ENCODE measurements at places on chromosomes 2 and 18. TPM values are rescaled to one million over a fixed set of nuclear protein-coding genes. Genes with fewer than 3 reads are reported as not detected.
A peak's percentile ranks its signal among the peaks of the same experiment; 100 is the strongest.

DNA sequence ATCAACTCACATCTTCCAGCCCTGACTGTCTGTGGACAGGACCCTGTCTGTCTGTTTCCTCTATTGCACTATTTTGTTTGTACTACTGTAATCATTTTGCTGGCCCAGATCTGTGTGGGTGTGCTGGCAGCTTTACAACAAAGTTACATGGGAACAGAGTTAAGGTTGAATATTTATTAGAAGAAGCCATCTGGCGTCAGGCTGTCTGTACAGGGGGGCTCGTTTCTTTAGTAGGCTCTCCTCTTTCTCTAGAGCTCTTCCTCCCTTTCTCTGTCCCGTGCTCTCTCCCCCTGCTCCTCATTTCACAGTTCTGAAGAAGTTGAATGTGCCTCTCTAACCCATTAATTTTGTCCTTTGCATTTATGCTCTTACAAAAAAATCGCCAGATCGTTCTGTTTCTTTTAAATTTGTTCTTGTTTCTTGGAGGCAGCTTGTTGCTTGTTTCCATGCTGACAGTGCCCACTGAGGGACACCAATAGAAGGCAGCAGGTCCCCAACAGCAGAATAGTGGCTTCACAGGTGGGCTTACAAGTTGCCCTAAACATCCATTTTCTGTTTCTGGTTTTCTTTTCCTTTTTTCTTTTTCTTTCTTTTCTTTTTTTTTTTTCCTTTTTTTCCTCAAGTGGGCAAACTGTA lies 315.2 kb upstream of the ZEB2 start:
- DNase-seq: no peak

- no peak for DNase-seq
Observed at GRCh38 chr2:8309131-8309530, 372.7 kb upstream of the ID2 start.

GRCh38 chr2:128901572-128902391 lies 583.1 kb upstream of the HS6ST1 start:
- peak; percentile 17 for DNase-seq

- peak; percentile 96 for DNase-seq
Observed at GRCh38 chr2:75055820-75056675, 97.6 kb downstream of the POLE4 start.

GRCh38 chr18:57040175-57040574 lies 106.7 kb upstream of the BOD1L2 start:
- DNase-seq: no peak

GRCh38 chr2:210337159-210337558 lies 22.2 kb upstream of the MYL1 start:
- peak; percentile 17 for DNase-seq

GRCh38 chr2:95041060-95041823 lies 15.7 kb downstream of the MAL start:
- no peak for DNase-seq

GRCh38 chr18:78699499-78699898 lies 280.1 kb upstream of the SALL3 start:
- DNase-seq: no peak

DNA sequence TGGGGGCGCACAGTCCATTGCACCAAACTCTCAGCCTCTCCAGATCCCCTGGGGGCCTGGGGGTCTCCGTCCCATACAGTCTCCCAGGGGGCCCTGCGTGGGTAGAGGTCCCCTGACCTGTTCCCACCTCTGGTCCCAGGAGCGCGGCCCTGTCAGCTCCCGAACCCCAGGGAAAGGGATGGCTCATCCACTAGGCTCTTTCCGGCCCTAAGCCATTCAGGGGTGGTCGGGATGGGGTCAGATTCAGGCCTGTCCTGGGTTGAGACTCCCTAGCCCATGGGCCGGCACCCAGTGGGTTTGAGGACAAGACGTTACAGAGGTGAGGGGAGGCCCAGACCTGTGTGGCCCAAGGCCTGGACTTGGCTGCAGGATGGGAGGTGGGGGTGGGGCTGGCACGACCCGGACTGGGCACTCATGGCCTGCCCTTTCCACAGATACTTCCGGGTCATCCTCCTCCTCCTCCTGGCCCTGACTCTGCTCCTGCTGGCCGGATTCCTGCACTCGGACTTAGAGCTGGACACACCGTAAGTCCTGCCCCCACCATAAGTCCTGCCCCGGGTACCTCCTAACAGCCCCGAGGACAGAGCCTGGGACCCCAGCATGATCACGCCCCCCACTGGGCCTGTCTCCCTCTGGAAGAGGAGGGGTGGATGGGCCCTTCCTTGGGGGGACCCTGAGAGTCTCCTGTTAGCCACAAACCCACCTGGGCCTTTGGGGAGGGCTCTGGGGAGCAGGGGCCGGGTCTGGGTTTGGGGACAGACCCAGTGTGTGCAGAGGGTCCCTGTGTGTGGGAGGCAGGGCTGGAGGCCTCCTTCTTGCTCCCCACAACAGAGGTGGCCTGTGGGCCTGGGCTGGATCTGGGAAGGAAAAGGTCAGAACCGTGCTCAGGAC lies 10.1 kb upstream of the NEU4 start:
- no peak for DNase-seq

DNA sequence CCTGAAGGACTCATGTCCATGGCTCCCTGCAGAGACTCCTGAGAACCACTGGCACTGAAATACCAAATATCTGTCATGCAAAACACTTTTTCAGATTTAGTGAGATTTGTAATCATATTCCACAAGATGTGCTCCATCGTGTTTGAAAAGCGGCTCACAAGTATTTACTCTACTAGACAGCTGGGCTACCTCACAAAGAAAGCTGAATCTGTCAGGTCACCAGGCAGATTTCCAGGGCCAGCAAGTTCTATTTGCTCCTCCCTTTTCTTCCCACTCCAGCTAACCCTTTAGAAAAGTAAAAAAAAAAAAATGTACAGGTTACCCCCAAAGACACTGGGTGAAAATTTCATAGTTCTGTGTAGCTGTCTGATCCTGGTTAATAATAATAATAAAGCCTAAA lies 22.9 kb downstream of the WIPF1 start:
- DNase-seq: no peak

GRCh38 chr18:45974088-45974536 lies 7.0 kb upstream of the EPG5 start:
- peak; percentile 83 for DNase-seq

GRCh38 chr2:63719052-63719451 lies 122.6 kb upstream of the UGP2 start:
- DNase-seq: no peak

DNA sequence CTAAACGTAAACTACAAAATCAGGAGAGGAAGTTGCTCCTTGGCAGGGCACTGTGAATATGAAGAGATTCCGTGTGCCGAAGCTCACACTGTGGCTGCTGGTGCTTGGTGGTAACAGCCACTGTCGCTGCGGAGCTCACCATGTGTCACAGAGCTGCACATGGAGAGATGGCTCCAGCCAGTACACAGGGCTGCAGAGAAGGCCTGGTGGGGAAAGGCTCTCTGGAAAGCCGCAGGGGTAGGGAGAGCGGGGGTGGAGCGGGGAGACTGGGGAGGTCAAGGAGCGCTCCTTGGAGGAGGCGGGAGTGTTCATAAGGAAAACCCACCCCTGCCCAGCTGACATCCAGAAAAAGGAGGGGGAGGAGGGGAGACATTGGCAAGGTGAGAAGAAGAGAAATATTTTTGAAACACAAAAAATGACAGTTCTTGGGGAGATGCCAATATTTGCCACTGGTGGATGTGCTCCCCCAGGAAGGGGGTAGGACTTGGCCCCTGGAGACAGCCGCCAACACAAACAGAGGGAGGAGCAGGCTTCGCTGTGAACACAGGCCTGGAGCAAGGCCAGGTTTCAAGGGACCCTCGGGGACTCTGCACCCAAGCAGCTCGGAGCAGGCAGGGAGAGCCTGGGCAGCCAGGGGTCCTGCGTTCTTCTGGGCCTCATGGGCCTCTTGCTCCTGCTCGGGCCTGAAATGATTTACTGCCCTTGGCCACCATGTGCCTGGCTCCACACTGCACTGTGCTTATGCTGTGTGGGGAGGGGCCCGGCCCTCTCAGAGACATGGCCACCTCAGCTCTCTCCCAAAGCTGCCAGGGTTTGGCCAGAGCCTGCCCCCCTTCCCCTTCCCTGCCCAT lies 102.6 kb upstream of the GLI2 start:
- no peak for DNase-seq

- DNase-seq: peak; percentile 65
Observed at GRCh38 chr2:149223472-149224095, 106.8 kb upstream of the LYPD6 start.

DNA sequence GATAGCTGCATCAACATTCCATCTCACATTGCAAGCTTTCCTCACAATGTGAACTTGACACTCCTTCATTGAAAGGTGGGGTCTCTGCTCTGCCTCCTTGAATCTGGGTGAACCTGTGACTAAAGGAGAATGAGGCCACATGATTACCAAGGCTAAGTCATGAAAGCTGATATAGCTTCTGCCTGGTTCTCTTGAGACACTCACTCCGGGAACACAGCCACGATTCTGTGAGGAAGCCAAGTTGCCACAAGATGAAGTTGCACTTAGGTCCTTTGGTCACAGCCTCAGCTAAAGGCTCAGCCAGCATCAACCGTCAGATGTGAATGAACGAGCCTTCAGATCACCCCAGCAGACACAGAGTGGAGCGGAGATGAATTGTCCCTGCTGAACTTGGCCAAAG lies 94.7 kb upstream of the FAM136A start:
- no peak for DNase-seq

DNA sequence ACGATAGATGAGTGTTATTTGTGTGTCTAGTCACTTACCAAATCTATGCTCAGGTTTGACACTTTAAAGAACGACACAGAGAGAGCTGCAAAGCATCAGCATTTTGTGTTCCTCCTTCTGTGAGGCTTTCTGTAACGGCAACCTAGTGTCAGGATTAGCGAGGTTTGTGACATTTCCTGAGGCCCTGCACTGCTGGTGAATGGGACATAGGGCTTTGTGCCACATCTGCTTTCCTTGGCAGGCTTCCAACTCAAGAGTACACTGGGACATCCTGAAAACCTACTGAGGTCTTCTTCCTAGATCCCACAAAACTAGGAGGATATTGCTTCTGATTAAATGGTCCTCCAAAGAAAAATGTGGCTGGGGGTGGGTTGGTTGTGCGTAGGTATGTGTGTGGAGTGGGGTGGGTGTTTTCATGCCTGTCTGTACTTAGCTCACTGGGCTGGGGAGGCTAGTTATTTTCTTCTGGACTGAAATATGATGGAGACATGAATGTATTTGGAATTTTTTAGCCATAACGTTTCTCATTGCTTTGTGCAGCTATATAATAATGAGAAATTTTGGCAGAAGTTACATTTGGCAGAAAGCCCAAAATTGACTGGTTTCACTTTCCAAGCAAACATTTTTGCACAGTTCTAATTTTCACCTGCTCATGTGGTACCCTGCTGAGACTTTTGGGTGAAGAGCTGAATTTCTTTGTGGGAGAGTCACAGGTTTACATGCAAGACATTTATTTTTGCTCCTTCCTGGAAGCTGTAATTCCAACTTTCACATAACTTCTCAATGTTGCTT lies 308.4 kb downstream of the XIRP2 start:
- no peak for DNase-seq

- DNase-seq: no peak
Observed at GRCh38 chr2:215870088-215870490, 143.3 kb downstream of the MREG start.

GRCh38 chr2:214781226-214781625 lies 28.3 kb downstream of the BARD1 start:
- no peak for DNase-seq

DNA sequence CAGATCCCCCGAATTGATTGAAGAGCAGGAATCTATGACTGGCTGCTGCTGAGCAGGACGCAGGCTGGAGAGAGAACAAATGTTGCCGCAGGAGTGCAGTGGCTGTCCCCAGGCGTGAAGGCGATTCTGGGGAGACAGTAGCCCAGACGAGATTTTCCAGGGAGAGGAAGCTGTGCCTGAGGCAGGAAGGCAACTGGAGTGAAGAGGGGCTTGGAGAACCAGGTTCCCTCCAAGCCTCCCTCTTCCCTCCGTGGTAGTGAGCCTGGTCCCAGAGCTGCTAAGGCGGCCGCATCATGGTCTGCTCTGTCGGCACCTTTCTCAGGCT lies 1.3 kb upstream of the NPPC start:
- no peak for DNase-seq

GRCh38 chr2:75604484-75604883 lies 42.1 kb upstream of the MRPL19 start:
- DNase-seq: no peak

DNA sequence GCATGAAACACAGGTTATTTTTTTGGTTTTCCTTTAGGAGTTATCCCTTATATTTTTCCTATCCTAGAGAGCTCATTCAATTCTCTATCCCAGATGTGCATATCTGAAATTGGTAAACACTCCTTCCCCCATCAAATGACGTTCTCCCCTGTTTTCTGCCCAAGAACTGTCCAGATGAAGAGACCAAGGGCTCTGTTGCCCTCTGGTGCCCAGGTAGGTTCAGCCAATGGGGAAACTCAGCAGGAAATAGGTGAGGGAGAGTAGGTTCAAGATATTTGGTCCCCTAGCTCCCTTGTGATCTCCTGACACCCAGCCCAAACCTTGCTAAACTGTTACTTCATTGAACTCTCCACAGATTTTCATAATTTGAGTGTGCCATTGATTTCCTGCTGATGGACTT lies 14.1 kb upstream of the INO80C start:
- peak; percentile 27 for DNase-seq

DNA sequence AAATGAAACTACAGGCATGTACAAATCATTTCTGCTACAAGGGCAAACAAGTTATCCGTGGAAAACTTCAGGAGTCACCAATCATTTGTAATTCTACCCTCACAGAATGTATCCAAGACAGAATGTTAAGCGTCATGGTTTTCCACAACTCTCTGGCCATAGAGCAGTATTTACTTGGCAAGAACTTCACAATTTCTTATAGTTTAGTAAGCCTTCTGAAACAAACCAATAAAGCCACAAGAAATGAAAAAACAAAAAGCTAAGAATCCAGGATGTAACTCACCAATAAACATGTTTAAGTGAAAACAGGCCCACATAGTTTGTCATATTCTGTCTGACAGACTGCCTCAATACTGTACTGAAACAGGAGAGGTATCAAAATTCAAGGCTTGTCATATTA lies 70.3 kb downstream of the LNPK start:
- DNase-seq: no peak

DNA sequence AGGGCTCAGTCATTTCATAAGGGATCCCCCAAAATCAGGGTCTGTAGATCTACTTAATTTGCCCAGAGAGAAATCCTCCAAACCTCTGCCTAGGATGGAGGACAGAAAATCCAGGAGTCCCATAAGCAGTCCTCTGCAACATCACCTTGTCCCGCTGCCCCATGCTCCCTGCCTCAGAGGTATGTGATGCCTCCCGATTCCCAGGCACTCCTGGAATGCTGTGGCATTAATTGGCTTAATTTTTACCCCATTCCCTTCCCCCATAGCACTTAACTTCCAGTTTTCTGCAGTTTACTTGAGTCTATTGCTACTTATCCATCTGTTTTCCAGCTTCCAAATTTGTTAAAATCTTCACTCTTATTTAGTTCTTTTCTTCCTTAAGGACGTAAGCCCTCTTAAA lies 91.6 kb upstream of the TSPYL6 start:
- peak; percentile 37 for DNase-seq

The SIX2 gene
- 1.1 TPM for polyA plus RNA-seq

The PLB1 gene
- not detected for polyA plus RNA-seq

The GCA gene
- polyA plus RNA-seq: 62.7 TPM

The PPM1G gene
- 211 TPM for polyA plus RNA-seq

The CERKL gene
- 0.35 TPM for polyA plus RNA-seq

The DTNA gene
- polyA plus RNA-seq: 9.5 TPM

The CHAC2 gene
- 27.1 TPM for polyA plus RNA-seq

The SLC5A7 gene
- not detected for polyA plus RNA-seq

The GCKR gene
- not detected for polyA plus RNA-seq

The PLGLB2 gene
- 0.50 TPM for polyA plus RNA-seq

The PROKR1 gene
- 1.1 TPM for polyA plus RNA-seq

The WDR54 gene
- 42.6 TPM for polyA plus RNA-seq

The NDC80 gene
- polyA plus RNA-seq: 48.3 TPM

The FN1 gene
- polyA plus RNA-seq: 79.6 TPM

The GALNT5 gene
- polyA plus RNA-seq: 0.05 TPM

The CFAP53 gene
- 0.23 TPM for polyA plus RNA-seq

The GPAT2 gene
- polyA plus RNA-seq: 1.4 TPM

The TUBB8B gene
- 0.74 TPM for polyA plus RNA-seq

Data from GM23338 (cell line).